GM23338 (cell line): ENCODE measurements at places on chromosomes 3 and 15.

DNA sequence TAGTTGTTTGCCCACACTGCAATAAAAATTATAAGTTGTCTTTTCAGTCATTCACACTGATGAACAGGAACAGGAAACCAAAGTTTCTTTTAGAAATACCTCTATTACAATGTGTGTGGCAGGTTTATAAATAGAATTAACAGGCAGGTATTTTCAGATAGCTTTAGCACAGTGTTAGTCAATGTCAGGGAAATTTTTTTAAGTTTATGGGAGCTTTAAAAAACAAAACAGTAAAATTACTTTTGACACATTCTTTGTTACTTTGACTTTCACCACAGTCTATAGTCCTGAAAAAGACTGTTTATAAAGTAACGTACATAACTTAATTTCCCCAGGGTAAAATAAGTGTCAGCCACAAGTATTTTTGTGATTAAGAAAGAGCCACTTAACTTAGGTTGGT is 38.1 kb downstream of the SERPINI1 start:
- no peak for DNase-seq

DNA sequence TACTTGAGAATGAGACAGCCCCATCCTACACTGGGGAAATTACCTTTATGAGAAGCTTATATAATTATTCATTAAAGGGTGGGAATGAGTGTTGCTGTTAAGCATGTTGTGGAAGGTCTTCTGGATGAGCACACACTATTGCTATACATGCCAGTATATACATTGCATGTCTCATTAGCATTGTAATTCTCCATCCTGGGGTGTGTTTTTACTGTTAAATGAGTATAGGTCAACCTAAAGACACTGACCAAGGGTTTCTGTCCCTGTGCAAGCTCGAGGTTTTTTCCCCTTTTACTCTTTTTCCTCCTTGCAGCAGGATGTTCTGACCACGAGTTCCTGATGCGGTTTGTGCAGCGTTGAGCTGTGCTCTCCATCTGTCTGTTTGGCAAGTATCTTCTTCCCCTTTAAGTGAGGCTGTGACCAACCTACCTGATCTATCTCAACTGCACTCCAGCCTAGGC is 7.2 kb upstream of the IVD start:
- DNase-seq, result no peak

DNA sequence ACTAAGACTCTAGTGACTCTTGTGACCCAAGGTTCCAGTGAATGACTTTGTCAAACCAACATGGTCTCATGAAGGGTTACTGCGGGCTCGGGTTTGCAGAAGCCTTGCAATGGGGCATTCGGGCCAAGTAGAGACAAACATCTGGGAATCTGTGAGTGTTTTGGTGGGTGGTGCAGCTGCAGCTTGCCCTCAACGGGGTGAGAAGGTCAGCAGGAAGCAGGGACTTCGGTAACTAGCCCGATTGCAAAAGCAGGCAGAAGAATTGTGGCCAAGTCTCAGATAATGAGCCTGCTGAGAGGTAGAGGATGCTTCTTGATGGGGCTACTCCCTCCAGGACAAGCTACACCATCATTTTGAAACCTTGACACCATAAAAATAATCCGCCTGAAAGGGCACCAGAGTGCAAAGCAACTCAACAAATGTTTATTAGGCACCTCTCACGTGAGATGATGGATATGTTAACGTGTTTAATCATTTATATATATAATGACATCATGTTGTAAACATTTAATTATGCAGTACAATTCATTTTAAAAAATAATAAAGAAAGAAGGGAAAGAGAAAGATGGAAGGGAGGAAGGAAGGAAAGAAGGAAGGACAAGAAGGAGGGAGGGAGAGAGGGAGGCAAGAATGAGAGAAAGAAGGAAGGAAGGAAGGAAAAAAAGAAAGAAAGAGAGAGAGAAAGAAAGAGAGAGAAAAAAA is 263.9 kb upstream of the IGF1R start:
- DNase-seq, result no peak

DNA sequence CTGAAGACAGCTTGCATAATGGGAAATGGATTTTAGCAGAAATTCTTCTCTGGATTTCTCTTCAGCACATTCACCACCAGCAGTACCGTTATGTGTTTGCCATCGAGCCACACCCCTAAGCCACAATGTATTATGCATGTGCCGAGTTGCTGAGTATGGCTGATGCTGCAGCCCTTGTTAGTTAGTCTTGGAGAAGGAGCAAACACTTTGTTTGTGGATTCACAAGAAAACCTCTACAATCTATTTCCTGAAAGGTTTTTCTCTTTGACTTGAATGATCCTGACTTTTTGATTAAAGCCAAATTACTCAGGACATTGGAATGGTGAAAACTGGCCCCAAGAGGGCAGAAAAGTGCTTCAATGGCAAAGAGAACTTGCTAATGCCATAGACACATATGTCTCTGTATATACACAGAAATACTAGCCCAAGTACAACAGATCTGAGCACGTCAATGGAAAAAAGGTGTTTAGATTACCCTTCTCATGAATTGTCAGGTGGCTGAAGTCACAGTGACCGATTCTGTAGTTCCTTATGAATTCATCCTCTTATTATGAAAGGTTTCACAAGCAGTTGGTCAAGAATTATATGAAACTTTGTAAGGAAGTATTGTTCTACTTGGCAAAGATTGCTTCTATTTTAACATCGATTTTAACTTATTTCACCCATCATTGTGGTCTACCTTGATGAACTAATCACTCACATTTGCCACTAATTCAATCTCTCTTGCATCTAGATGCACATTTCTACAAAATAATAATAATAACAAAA is 103.0 kb downstream of the P3H2 start:
- DNase-seq, result peak; percentile 38

GRCh38 chr15:68431792-68432401 is at the start of gene ITGA11:
Gene ITGA11 (minus strand): TSS chr15:68432163. CDS start chr15:68432066, 97 bp downstream.
- DNase-seq, result peak; percentile 90

- no peak for DNase-seq
Measured at GRCh38 chr3:170589113-170589512, 3.2 kb upstream of the SLC7A14 start.

DNA sequence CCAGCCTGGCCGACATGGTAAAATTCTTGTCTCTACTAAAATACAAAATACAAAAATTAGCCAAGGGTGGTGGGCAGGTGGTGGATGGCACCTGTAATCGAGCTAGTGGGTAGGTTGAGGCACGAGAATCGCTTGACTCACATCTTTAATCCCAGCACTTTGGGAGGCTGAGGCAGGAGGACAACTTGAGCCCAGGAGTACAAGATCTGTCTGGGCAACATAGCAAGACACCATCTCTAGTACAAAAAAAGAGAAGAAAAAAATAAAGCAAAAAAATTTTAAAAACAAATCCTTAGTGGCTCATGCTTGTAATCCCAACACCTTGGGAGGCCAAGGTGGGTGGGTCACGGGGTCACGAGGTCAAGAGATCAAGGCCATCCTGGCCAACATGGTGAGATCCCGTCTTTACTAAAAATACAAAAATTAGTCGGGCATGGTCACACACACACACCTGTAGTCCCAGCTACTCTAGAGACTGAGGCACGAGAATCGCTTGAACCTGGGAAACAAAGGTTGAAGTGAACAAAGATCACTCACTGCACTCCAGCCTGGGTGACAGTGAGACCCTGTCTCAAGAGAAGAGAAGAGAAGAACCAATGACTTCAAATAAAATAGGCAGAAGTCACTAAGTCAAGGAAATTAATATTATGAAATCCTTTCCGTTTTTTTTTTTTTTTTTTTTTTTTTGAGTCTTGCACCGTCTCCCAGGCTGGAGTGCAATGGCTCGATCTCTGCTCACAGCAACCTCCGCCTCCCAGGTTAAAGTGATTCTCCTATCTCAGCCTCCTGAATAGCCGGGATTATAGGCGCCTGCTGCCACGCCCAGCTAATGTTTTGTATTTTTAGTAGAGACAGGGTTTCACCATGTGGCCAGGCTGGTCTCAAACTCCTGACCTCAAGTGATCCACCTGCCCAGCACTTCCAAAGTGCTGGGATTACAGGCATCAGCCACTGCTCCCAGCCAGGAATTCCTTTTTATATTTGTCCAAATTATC is 4.9 kb downstream of the RHOA start:
- DNase-seq, result no peak

DNA sequence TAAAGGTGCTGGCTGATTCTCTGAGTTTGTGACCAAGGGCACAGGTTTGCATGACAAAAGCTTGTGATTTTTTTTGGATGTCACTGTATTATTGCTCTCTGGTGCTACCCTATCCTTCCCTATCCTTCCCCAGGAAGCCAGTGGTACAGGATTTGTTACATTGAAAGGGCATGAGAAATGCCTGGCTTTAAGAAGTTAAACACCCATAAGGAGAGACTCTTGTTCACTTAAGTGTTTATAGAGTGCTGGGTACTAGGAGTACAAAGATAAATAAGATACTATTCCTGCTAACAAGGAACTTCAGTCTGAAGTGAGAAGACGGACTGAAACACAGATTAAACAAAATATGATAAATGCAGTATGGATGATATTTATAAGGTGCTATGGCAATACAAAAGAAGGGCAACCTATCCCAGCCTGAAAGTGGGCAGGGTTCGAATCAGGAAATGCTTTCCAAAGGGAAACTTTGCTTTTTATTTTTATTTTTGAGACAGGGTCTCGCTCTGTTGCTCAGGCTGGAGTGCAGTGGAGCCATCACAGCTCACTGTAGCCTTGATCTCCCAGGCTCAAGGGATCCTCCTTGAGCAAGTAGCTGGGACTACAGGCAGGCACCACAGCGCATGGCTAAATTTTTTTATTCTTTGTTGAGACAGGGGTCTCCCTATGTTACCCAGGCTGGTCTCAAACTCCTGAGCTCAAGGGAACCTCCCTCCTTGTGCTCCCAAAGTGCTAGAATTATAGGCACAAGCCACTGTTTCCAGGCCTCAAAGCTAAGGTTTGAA is 11.2 kb downstream of the LCMT2 start:
- DNase-seq, result peak; percentile 36

GRCh38 chr3:29695201-29695600 is 414.3 kb downstream of the RBMS3 start:
- no peak for DNase-seq

GRCh38 chr15:74466570-74466969 is 5.6 kb upstream of the UBL7 start:
- DNase-seq, result no peak

- no peak for DNase-seq
Measured at GRCh38 chr3:131553495-131554247, 50.9 kb upstream of the MRPL3 start.

DNA sequence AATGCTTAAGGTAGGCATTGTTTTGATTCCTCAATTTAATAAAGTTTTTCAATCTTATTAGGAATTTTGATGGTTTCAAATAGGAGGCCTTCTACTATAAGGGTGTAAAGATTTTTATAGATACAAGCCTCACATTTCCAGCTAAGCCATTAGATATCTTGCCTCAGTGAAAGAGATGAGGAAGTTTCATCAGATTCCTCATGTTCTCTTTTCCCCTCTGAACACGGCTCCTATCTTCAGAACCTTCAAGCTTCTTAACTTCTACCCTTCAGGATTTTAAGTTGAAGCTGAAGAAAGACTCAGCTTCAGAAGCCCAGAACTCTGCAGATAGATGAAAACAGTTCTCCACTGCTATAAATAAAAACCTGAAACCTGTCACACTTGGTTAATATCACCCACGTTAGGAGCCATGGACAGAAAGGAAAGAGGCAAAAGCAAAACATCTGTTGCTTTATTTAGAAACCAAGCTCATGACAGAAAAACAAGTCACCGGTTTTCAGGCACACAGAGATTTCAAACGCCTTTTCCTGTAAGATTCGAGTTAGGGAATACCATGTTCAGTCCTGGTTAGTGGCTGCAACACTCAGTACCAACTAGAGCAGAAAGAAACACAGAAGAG is 82.2 kb upstream of the GOLGA8B start:
- DNase-seq, result no peak

DNA sequence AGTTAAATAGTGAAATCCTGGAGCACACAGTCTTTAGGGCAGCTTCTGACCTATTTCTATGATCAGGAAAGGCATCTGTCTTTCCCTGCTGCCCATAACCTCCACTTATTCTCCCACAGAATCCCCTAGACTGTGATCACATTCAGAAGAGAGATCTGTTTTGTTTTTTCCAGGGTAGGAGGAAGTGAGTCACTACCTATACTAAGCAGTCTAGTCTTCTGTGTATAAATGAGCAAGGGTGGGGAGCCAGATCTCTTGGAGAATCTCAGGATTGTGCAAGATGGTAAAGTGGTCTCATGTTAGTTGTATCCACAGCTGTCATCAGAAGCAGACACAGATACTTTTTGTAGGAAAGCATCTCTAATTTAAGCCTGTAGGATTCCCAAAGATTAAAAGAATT is 11.8 kb upstream of the FBXO22 start:
- DNase-seq, result no peak

DNA sequence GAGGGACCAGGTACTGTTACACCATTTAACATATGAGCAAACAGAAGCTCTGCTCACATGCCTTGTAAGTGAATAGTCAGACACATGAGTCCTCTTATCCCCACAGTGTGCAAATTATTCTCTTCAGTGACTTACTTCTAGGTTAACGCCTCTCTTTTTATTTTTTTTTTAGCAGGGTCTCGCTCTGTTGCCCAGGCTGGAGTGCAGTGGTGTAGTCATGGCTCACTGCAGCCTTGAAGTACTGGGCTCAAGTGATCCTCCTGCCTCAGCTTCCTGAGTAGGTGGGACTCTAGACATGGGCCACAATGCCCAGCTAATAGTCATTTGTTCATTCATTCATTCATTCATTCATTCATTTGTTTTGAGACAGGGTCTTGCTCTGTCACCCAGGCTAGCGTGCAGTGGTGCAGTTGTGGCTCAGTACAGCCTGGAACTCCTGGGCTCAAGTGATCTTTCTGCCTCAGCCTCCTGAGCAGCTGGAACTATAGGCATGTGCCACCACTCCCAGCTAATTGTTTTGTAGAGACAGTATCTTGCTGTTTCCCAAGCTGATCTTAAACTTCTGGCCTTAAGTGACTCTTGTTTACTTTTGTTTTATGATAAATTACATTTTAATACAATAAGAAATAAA is 94.7 kb downstream of the LRRC28 start:
- DNase-seq, result no peak

- DNase-seq, result no peak
Measured at GRCh38 chr15:88736204-88736603, 67.0 kb upstream of the ACAN start.

DNA sequence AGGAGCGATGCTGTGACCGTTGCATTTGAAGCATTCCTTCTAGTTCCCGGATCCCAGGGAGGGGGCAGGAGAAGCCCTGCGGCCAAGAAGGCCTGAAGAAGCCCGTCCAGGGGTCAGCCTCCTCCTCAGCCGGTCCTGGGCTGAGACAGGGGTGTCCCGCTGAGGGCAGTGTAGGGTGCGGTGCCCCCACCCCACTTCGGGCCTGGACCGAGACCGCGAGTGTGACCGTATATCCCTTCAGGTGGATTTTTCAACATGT is 2.8 kb downstream of the OCA2 start:
- DNase-seq, result no peak

- no peak for DNase-seq
Measured at GRCh38 chr3:100972867-100973266, 20.4 kb downstream of the ABI3BP start.

- no peak for DNase-seq
Measured at GRCh38 chr3:52015438-52016228, 19.9 kb upstream of the RPL29 start.

- peak; percentile 93 for DNase-seq
Measured at GRCh38 chr3:67654099-67654843, at the start of gene SUCLG2. Gene SUCLG2 (minus strand): TSS chr3:67654612. CDS start chr3:67654586, 26 bp downstream.
